ENCODE measurements at places on chromosomes 3 and 15. TPM values are rescaled to one million over a fixed set of nuclear protein-coding genes. Genes with fewer than 3 reads are reported as not detected.

DNA sequence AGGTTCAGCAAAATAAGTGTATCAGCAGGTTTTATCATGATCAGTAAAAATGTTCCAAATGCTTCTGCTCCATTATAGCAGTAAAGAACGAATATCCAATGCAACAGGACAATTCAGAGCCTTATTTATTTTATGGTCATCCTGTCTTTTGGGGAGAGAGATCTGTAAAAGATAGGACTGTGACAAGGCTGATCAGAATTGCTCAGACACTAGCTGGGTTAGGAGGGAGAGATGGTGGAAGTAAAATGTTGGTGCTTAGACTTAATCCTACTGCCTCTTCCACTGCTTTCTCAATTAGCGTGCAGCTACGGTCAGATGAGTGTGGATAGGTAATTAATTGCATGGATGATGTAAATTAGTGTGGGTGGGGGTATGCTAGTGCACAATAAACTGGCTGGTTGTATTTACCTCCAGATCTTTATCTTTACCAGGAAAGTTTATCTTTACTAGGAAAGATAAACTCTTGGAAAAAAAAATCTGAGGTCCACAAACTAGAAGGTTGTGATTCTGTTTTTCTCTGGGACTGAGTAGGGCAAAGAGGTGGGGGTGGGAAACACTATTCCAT lies 2.2 kb downstream of the EID1 start:
- no peak for ATAC-seq

Gene LRRC31
- total RNA-seq, result not detected

DNA sequence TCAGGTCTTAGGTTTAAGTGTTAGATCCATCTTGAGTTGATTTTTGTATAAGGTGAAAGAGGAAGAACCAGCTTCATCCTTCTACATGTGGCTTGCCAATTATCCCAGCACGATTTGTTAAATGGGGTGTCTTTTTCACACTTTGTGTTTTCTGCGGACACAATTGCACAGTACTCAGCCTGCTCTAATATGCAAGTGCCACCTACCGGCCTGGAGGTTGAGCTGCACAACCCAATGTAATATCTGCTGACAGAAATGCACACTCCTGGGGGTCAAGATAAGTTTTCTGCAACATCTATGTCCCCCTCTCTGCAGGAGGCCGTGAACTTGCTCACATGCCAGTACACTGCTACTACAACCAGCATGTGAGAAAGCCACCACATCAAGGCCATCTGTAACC lies 791.9 kb upstream of the ROBO1 start:
- no peak for ATAC-seq

DNA sequence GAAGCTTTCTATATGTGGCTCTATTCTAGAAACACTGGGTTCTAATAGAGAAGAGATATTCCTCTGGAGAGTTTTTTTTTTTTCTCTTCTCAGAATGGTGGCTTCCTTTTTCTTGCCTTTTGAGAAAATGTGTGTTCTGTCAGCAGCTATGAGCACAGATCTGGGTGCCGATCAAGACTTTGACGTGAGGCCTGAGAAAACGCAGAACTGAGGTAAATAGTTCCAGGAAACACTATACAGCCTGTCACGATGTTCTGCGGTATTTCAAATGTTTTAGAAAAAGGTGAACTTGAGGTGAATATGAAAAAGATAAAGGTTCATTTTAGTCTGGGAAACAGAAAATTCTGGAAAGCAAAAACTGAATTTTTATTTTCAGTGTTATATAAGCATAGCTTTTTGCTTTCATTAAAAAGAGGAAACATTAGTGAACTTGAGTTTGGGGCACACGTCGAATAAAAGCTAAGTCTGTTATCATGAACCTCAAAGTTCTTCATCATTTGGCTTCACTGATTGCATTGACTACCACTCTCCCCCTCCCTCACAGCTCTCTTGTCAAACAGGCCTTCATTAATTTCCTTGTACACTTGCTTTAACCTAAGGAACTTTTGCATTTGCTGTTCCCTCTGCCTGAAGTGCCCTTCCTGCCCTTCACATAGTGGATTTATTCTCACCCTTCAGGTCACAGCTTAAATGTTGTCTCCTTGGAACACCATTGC lies 265.1 kb downstream of the NFKBIZ start:
- ATAC-seq, result peak; percentile 97

Gene CHDH
- 1.1 TPM for total RNA-seq

DNA sequence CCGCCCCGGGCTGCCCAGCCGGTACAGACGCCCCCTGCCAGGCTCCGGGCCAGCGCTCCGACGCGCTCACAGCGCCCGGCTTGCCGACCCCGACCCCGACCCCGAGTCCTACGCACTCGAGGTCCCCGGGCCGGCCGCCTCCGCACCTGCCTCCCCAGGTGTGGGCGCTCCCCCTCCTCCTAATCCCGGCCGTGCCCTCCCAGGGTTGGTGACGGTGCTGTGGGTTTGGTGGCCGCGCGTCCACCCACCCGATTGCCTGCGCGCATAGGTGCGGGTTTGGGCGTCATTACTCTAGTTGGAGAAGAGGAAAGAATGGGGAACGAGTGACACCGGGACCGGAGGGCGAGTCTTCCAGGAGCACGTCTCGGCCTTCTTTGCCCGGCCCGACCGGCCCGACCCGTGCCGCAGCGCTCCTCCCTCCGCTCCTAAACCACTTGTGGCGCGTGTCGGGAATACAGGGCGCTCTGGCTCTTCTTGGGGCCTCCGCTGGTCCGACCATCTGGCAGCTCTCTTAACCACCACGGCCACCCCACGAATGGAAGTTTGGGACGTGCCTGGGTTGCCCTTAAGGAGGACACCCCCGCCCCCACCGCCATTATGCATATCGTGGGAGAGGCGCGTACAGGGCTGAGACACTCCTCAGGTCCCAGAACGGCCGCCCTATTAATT lies 810 bp upstream of the THRB start:
- ATAC-seq, result no peak

DNA sequence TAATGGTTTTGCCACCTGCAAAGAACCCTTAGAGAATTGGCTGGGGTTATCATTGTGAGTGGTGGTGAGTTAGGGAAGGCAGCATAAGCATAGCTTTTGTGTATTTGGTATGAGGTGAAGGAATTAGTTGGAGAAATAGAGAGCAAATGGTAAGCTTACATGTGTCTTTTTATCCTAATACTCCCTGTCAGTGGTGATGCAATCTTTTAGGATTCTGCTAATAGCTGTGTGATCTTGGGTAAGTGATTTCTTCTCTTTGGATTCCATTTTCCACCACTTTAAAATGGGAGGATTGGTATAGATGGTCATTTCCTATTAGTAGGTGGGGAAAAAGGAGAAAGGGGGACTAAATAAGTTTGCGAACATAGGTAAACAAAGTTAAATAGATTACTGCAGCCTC lies 30.9 kb downstream of the PIAS1 start:
- no peak for ATAC-seq

- ATAC-seq, result peak; percentile 72
Measured at GRCh38 chr15:67884514-67885174, 44.8 kb upstream of the RNU6-1 start.

- ATAC-seq, result no peak
Measured at GRCh38 chr3:185279587-185280138, 25.8 kb upstream of the EHHADH start.

- ATAC-seq, result no peak
Measured at GRCh38 chr15:95973566-95974256, 356.8 kb upstream of the NR2F2 start.

DNA sequence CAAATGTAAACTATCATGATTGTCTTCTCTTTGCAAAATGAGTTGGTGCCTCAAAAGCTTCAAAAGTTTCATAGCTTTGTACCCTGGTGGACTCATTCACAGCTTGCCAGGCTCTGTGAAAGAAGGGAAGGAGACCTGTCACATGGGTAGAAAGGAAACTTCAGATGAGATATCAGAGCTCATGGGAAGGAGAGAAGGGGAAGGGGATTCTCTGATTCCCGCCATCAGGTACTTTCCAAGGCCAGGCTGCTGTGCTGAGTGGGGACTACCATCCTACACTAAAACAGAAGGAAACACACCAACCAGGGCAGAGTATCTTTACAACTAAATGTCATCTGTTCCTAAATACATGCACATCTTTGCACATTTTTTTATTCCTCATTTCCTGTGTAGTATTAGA lies 9.2 kb downstream of the ILDR1 start:
- no peak for ATAC-seq

Gene VGLL3
- 0.03 TPM for total RNA-seq

GRCh38 chr3:160384639-160385318 lies 14.2 kb downstream of the IFT80 start:
- ATAC-seq, result no peak

GRCh38 chr15:69314131-69314530 lies 15.4 kb downstream of the PAQR5 start:
- ATAC-seq, result no peak
